ENCODE measurements at places on chromosomes 1 and 21.

DNA sequence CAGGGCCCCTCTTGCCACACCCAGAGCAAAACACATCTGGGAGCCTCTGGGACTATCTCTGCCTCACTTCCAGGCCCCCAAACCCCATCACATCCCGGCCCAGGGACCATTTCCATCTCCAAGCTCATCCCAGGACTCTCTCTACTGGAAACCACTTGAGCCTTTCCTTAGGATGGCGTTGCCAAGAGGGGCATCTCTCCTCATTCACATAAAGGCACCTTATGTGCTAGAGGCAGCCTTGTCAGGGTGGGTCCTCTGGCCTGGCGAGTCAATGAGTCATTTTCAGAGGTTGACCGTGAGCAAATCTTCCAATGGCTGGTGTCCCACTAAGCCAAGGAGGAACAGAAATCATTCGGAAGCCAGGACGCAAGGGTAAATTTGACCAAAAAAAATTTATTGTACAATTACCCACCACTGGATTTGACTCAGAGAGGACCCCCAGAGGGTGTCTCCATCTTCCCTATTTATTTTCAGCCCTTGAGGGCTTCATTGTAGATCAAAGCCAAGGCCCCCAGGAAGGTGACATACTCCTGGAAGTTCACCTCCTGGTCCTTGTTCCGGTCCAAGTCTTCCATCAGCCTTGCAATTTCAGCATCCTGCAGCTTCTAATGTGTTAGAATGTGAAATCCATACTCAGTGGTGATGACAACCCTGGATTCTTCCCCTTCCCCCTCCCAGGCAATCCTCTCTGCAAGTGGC, 1.4 kb downstream of the S100A6 start:
- no peak for DNase-seq

- no peak for DNase-seq
Measured at GRCh38 chr1:187481581-187482148, 652.9 kb downstream of the PLA2G4A start.

DNA sequence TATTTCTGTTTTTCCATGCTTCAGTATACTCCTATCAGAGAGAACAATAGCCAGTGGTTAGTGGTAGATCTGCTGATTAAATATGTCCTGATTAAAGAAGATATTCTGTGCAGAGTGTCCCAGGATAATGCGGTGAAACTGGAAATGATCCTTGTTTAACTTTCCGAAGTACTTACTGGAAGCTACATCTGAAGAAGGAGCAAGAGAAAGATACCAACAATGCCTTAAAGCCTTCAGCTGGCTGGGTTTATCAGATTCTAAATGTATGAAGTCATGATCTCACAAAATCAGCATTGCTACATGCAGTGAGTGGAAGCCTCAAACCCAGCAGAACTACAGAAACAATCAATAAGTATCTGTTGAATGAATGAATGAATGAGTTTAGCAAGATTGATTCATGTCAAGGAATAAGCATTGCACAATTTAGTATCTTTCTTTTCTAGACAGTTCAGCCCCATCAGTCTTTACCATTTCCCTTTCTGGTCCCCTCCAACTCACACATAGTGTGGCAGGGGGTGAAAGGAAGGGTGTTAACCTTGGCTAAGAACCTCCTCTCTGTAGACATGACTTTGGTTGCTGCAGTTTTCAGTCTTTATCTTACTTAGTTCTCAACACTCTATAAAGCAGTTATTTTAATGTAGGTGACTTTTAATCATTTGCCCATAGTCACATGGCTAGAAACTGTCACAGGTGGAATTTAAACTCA, 24.7 kb upstream of the DNASE2B start:
- no peak for DNase-seq

- DNase-seq: no peak
Measured at GRCh38 chr1:90187323-90187585, 192.3 kb downstream of the ZNF326 start.

DNA sequence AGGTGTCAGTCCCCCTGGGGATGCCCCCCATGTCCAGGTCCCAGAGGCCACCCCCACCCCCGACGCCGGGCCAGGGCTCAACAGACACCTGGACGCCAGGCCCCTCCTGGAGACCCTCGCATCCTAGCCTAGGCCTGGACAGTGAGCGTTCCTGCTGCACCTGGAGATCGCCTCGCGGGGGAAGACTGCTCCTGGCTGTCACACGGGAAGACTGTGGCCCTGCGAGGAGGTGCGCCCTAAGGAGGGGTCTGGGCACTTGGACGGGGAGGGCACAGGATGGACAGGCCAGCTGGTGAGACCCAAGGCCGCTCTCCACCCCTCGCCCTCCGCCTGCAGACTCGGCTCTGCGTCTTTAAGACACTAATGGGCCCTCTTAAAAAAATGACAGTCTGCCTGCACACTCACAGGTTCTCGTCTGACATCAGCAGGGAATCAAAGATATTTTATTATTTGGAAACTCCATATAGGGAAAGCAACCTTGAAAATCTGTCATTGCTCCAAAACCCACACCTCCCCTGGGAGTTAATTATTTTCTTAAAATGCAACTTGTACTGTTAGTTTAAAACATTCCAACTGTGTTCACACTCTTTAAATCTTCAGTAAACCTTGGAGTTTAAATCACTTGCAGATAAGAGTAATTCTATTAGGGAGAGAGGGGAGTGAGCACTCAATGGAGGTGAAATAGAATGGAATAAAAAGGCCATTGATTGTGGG, 45.6 kb upstream of the ACTRT2 start:
- DNase-seq: peak; percentile 17

- DNase-seq: no peak
Measured at GRCh38 chr1:6979003-6979613, 193.9 kb downstream of the CAMTA1 start.

DNA sequence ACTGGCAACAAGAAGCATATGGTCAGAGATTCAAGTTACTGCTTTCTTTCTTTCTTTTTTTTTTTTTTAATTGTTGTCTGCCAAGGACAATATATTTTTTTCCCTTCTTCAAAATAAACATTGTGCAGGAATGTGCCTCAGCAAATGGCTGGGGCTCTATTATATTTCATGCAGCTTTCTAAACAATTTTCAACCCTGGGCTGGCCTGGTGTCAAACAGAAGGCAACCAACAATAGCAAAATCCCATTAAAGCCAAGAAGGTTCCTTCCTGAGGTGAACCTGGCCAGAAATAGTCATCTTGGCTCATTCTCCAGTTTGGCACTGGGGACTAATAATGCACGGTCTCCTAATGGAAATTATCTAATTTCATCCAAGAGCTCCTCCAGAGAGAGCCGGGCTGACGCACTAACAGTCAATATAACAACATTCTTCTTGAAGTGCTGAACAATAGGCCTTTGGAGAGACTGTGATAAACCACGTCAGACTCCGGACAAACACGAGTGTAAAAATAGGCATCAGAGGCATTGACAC, 35.7 kb upstream of the HLX start:
- DNase-seq: no peak

DNA sequence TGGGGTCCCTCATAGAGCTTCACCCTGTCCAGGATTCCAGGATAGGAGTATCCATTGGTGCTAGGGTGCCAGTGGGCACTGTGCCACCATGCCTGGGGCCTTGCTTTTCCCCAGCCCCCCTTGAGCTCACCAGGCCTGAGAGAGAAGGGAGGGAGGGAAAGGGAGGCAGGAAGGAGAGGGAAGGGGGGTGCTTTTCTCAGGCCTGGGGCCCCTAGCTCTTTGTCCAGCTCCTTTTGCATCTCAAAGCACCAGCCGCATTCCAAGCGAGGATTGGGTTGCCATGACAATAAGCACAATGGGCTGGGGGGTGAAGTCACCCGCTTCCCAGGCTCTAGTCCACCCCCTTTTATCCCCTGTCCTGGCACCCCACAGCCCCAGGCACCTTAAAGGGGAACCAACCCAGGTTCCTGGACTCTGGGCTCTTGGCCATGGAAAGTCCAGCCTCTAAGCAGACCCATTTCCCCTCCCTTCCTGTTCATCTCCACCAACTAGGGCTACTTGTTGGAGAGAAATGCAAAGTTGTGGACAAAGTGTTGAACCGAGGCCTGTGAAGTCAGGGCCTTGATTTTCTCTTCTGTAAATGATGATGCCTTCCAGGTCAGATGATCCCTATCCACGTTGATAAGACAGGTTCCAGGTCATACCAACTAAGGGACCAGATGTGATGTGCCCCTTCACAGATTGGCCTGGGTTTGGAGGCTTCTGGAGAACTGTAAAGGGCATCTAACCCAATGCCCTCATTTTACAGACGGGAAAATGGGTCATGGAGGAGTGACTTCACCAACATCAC, 11.4 kb downstream of the THBS3 start:
- no peak for DNase-seq

DNA sequence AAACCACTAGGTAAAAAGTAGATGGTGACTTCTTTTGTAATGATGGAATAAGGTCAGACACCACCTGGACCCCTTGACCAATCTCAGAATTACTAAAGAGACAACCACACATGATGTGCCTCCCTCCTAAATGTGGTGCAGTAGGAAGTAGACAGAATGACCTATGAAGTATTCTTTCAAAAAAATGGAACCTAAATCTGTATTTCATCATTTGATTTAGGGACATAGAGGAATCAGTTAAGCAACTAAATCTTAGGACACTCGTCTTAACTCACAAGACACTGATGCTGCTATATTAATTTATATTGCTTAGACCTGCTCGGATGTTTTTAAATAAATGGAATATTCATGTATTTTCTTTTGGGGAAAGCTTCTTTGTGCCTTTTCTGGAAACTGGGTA, 80.9 kb upstream of the IRF2BP2 start:
- DNase-seq: no peak

GRCh38 chr1:179080866-179081686, 794 bp upstream of the TOR3A start:
- peak; percentile 67 for DNase-seq

GRCh38 chr1:168507231-168507630, 36.6 kb downstream of the XCL2 start:
- DNase-seq: no peak

- DNase-seq: no peak
Measured at GRCh38 chr1:192066202-192066601, 92.1 kb upstream of the RGS18 start.

GRCh38 chr1:110829955-110830553, 42.9 kb upstream of the CD53 start:
- DNase-seq: peak; percentile 52

DNA sequence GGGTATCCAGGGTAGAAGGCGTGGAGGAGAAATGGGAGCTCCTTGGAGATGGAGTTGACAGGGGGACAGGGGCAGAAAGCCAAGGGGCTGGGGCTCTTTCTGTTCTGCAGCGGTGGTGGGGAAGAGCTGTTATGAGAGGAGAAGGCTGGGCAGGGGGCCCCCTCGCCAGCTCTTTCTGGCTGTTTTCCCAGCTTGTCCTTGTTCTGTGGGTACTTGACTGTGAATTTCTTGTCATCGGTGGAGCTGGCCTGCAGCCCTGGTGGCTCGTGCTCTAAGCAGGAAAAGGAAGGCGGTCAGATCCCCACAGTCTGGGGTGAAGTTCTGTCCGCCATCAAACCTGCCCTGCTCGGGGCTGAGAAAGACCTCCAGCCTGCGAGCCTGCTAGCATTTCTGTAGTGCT, 7.6 kb downstream of the ZNF683 start:
- no peak for DNase-seq

DNA sequence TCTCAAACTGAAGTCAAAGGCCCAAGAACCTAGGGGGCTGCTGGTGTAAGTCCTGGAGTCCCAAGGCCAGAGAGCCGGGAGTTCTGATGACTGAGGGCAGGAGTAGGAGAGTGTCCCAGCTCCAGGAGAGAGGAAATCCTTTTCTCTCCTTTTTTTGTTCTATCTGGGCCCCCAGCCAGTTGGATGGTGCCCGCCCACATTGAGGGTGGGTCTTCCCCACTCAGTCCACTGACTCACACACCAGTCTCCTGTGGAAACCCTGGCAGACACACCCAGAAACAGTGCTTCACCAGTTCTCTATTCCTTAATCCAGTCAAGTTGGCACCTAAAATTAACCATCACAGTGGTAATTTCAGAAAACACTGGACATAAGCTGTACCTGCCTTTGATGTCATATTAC, 12.7 kb upstream of the WDR26 start:
- no peak for DNase-seq

- no peak for DNase-seq
Measured at GRCh38 chr1:51669816-51670215, 52.9 kb downstream of the OSBPL9 start.

DNA sequence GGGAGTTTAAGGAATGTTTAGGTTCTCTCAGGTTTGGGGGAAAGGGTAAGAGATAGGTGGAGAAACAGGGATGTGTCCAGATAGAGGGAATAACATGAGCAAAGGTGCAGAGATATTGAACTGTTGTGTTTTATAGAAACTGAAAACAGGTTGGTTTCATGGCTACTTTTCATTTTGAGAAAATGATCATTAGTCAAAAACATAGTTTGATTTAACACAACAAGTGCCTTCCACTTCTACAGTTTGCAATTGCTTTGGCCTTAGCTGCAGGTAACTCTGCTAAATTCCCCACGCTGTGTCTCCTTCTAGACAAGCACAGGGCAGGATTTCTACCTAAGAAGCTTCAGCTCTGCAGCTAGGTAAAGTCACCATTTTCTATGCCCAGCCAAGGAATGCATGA, 124.9 kb downstream of the RGS2 start:
- no peak for DNase-seq

- no peak for DNase-seq
Measured at GRCh38 chr1:162530307-162530987, 31.1 kb upstream of the UAP1 start.

DNA sequence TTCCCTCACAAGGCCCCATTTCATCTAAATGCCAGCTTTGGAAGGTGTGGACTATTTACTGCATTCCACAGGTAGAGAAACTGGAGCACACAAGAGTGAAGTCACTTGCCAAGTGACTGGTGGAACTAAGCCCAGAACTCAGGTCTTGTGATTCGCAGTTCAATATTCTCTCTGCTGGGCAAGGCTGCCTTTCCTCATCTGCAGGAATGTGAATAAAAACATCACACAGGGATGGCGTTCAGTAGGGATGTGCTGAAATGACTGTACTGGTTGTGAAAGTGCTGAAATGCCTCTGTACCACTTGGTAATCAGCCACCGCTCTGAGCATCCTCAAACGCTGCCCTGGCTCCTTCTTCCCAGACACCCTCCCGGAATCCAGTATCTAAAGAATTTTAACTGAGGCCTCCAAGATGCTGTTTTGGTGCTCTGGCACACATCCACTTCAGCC, 145.6 kb downstream of the HIVEP3 start:
- no peak for DNase-seq

DNA sequence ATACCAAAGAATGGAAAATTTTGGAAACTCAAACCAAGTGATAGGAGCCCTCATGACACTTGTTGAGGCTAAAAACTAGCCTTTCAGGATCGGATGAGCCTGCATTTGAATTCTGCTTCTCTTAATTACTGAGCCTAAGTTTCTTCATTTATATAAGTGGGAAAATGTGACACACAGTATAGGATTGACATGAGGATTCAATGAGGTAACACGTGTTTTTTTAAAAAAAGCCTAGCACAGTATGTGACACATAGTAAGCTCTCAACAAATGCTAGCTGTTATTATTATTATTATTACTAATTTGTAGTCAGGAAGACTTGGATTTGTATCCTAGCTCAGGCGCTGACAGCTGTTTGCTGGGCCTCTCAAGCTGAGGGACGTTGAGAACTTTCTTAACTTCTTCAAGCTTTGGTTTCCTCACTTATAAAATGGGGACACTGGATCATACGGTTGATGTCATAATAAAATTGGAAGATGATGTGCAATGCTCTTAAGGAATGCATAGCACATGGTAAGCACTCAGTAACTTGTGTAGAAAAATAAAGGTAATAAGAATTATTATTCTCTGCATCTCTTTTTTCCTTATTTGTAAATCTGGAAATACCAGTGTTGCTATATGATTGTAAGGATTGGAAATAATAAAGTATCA, 55.4 kb upstream of the JUN start:
- DNase-seq: no peak

GRCh38 chr1:176560681-176561080, 97.7 kb downstream of the PAPPA2 start:
- DNase-seq: no peak
